ENCODE measurements at places on chromosomes 6 and 20. TPM values are rescaled to one million over a fixed set of nuclear protein-coding genes. Genes with fewer than 3 reads are reported as not detected.

Gene ATP9A
- total RNA-seq = 16.8 TPM

DNA sequence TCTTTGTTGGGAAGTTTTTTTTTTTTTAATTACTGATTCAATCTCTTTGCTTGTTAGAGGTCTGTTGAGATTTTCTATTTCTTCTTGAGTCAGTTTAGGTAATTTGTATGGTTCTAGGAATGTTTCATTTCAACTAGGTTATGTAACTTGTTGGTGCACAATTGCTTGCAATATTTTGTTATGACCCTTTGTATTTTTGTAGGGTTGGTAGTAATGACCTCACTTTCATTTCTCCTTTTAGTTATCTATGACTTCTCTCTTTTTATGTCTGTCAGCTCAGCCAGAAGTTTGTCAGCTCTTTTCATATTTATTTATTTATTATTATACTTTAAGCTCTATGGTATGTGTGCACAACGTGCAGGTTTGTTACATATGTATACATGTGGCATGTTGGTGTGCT is 51.1 kb upstream of the SLC24A3 start:
- H3K4me3 ChIP-seq = no peak overlapping the region
- H3K36me3 ChIP-seq = no peaks in the 10 kb centered on the region
- no peak overlapping the region for H3K27ac ChIP-seq
- no peaks in the 10 kb centered on the region for H3K27me3 ChIP-seq
- H3K4me1 ChIP-seq = no peaks in the 10 kb centered on the region

GRCh38 chr6:105135056-105135455 is 44.8 kb downstream of the POPDC3 start:
- no peaks in the 10 kb centered on the region for H3K27me3 ChIP-seq
- H3K4me1 ChIP-seq = peaks cover 3% of the 10 kb centered on the region
- no peaks in the 10 kb centered on the region for H3K36me3 ChIP-seq

Gene OR2H2
- not detected for total RNA-seq

GRCh38 chr6:116287689-116288282 is 8.1 kb upstream of the TSPYL1 start:
- no peaks in the 10 kb centered on the region for H3K36me3 ChIP-seq
- H3K27me3 ChIP-seq = no peaks in the 10 kb centered on the region
- H3K4me1 ChIP-seq = no peaks in the 10 kb centered on the region

DNA sequence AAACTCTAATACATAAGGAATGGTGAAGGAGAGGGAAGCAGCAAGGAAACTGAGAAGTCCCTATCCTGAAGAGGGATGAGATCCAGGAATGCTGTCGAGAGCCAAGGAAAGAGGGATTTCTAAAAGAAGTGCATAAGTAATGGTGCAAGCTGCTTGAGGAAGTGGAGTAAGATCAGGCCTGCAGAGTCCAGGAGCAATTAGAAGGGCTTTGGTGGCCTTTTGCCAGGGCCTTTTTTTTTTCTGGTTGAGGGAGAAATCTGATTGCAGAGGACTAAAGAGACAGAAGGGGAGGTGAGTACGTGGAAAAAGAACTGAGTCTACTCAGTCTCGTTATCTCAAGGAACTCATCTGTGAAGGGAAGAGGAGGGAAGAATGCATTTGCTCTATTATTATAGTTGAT is 396.2 kb downstream of the UTRN start:
- no peak overlapping the region for H3K4me3 ChIP-seq
- H3K27me3 ChIP-seq = no peaks in the 10 kb centered on the region
- DNase-seq = no peak
- H3K36me3 ChIP-seq = no peaks in the 10 kb centered on the region
- H3K4me1 ChIP-seq = no peaks in the 10 kb centered on the region

- no peaks in the 10 kb centered on the region for H3K36me3 ChIP-seq
- no peak overlapping the region for H3K27ac ChIP-seq
- no peak for DNase-seq
- no peak overlapping the region for H3K4me3 ChIP-seq
- H3K4me1 ChIP-seq = no peaks in the 10 kb centered on the region
Measured at GRCh38 chr6:56246541-56246880, 869 bp downstream of the COL21A1 start.

Gene THEMIS
- total RNA-seq = 0.20 TPM

DNA sequence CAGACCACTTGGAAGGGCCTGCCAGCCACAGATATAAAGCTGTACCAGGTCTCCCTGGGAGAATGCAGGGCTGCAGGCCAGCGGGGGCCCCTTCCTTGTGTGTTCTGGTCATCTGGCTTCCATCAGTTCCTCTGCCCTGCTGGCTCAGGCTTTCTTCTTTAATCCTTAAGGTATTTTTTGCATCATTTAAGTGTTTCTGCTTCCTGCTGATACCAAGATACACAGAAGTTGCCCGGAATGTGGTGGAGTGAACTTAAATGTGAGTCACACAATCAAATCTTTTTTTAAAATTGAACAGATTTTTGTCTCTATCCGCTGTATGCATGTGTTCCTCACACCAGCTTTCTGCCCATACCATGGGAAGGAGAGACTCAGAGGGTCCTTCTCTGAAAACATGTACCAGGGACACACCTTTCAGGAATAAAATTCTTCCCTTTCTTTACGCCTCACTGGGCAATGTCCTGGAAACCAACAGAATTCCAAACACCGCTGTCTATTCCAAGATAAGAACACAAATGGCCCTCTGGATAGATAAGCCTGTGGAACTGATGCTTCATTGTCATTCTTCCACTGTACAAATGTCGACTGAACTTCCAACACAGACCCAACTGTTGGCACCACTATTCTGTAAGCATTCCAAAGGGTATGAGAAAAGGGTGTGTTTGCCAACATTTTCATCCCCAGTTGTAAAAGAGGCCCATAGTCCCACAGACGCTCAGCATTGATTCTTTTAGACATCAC is 206.2 kb upstream of the MYLIP start:
- H3K4me3 ChIP-seq = no peak overlapping the region
- no peaks in the 10 kb centered on the region for H3K36me3 ChIP-seq
- no peaks in the 10 kb centered on the region for H3K27me3 ChIP-seq
- no peak for DNase-seq
- H3K4me1 ChIP-seq = no peaks in the 10 kb centered on the region

Gene C6orf120
- total RNA-seq = 20.6 TPM

DNA sequence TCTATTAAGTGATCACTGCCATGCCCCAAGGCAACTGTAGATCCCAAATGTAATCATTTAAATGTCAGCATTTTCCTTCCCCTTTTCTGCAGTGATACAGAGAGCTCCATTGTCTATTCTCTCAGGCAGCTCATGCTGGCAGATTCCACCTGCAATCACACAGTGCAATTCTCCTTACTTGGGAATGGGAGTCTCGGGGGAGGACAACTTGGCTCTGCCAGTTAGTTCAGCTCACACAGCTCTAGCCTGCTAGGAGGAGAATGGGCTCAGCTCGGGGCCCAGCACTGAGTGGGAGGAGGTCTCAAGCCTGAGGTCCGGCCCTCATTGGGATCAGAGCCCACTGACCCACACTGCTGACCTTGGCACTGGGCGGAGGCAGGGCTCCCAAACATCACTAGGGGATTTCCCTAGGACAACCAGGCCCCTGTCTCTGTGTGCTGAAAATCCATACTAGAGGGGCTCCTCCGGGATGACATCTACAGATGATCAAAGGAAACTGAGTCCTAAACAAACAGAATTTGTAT is 109.2 kb upstream of the ASF1A start:
- no peak overlapping the region for H3K4me3 ChIP-seq
- H3K27me3 ChIP-seq = no peaks in the 10 kb centered on the region
- no peak overlapping the region for H3K27ac ChIP-seq
- no peak for DNase-seq
- H3K36me3 ChIP-seq = no peaks in the 10 kb centered on the region

DNA sequence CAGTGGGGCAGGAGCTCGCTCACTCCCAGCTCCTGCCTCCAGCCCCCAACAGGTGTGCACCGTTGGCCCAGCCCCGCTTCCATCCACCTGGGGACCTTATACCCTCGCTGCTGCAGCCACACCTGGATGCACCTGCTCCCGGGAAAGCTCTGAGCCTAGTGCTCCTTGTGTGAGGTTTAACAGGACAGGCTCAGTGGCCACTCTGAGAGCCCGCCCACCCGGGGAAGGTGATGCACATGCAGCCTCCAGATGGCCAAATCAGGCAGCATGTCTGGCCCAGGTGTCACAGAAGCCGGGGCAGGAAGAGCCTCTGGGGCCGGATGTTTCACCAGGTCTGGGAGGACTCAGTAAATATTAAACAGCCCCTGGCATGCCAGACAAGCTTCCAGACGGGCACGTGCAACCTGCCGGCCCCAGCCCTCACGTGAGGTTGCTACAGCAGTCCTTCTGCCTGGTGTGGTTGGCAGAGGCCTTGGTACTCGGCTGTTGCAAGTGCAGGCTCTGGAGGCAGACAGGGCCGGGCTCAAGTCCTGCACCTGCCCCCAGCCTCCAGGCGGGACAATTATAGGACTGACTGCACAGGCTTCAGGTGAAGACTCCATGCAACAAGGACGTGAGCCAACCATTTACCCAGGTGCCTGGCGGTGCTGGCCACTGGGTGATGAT is 66.9 kb downstream of the RIPOR3 start:
- no peak for DNase-seq
- no peak overlapping the region for H3K27ac ChIP-seq
- peaks cover 6% of the 10 kb centered on the region for H3K4me1 ChIP-seq
- H3K36me3 ChIP-seq = no peaks in the 10 kb centered on the region
- H3K4me3 ChIP-seq = no peak overlapping the region

DNA sequence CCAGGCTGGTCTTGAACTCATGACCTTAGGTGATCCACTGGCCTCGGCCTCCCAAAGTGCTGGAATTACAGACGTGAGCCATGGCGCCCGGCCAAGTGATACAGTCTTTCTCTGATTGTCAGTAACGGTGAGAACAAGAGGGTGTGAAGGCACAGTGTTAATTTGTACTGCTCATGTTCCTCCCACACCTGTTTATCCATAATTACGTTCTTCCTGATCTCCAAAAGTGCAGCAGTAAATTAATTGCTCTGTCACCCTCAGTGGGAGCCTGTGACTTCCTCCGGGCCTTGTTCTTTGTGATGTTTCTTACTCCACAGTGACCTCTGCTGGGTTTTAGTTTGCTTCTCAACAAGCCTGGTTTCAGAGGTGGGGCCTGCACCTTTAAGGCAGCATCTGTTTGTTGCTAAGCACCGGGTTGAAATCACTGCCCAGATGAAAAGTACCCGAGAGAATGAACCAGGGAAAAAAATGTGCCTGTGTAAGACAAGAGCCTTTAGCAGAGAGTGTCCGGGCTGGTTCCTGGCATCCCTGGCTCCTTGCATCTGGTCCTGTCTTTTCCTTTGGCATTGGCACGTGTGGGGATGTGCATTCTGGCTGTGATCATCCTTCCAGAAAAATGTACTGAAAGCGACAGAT is 89.1 kb upstream of the CLDN20 start:
- no peaks in the 10 kb centered on the region for H3K27me3 ChIP-seq
- DNase-seq = peak; percentile 85
- H3K4me1 ChIP-seq = peaks cover 37% of the 10 kb centered on the region
- H3K27ac ChIP-seq = no peak overlapping the region

Gene PDYN
- not detected for total RNA-seq

DNA sequence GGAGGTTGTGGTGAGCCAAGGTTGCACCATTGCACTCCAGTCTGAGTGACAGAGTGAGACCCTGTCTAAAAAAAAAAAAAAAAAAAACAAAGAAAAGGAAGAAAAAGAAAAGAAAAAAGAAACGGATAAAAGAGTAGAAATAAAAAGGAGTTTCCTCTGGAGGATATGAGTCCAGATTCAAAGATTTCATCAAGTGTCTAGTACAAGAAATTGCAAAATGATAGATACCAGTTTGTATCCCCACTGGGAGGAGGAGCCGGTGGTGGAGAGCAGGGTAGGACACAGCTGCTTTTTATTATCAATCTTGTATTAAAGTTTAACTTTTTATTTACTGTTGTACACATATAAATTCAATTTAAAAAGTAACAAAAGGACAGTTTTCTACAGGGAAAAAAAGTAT is 113.9 kb downstream of the BMP7 start:
- H3K27ac ChIP-seq = no peak overlapping the region
- peaks cover 24% of the 10 kb centered on the region for H3K27me3 ChIP-seq
- no peaks in the 10 kb centered on the region for H3K4me1 ChIP-seq
- no peak overlapping the region for H3K4me3 ChIP-seq
- H3K36me3 ChIP-seq = no peaks in the 10 kb centered on the region
- no peak for DNase-seq

- no peak overlapping the region for H3K27ac ChIP-seq
- 0 out of 2 replicates have a peak, but pooled peaks cover 4% of the 10 kb centered on the region for H3K4me1 ChIP-seq
- DNase-seq = no peak
- no peaks in the 10 kb centered on the region for H3K27me3 ChIP-seq
Measured at GRCh38 chr20:25538838-25539665, 46.3 kb downstream of the NINL start.

Gene CTAGE9
- total RNA-seq = not detected

Gene HCK
- total RNA-seq = 0.17 TPM

DNA sequence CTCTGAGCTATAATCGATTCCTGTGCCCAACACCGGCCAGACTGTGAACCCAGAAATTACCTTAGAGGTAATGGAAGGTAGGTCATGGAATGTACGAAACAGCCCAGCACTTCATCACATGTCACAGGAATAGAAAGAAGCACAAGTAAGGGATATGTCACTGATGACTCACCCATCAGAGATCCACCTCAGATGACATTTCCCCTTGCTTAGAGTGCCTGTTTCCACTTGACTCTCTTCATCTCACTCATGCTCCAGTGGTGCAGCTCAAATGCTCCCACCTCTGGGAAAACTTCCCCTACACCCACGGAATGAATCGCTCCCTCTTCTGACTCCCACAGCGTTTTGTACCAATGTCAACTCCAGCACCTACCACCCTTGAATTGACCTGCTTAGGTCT is 381.6 kb upstream of the CNR1 start:
- no peak overlapping the region for H3K27ac ChIP-seq
- no peak overlapping the region for H3K4me3 ChIP-seq
- no peaks in the 10 kb centered on the region for H3K4me1 ChIP-seq
- H3K36me3 ChIP-seq = no peaks in the 10 kb centered on the region
- no peaks in the 10 kb centered on the region for H3K27me3 ChIP-seq
- no peak for DNase-seq

GRCh38 chr6:157092736-157093135 is 230.6 kb downstream of the TMEM242 start:
- H3K27ac ChIP-seq = no peak overlapping the region
- no peaks in the 10 kb centered on the region for H3K27me3 ChIP-seq
- no peaks in the 10 kb centered on the region for H3K4me1 ChIP-seq
- no peaks in the 10 kb centered on the region for H3K36me3 ChIP-seq
- DNase-seq = no peak

DNA sequence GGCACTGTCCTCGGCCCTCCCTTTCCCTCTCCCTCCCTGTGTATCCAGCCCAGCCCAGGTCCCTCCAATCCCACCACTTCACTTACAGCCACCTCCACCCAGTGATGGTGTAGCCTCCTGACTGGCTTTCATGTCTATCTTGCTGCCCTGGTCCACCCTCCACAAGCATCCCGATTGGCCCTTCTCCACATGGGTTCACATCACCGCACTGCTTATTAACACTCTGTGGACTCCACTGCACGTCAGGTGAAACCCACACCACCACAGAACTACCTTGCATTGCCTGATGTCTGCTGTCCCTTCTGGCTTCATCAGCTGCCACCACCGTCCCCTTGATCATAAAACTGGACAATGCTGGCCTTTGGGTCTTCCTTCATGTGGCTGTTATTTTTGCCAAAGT is 220.4 kb upstream of the ARID1B start:
- DNase-seq = no peak
- peaks cover 4% of the 10 kb centered on the region for H3K27me3 ChIP-seq
- no peaks in the 10 kb centered on the region for H3K4me1 ChIP-seq
- H3K4me3 ChIP-seq = no peak overlapping the region
- no peaks in the 10 kb centered on the region for H3K36me3 ChIP-seq

Gene TRAPPC3L
- total RNA-seq = not detected
